ENCODE measurements at places on chromosomes 3 and 15. TPM values are rescaled to one million over a fixed set of nuclear protein-coding genes. Genes with fewer than 3 reads are reported as not detected.

The TGM5 gene
- total RNA-seq = not detected

The SRGAP3 gene
- total RNA-seq = 5.2 TPM

The NME9 gene
- total RNA-seq = not detected

The RPSA gene
- 1,163 TPM for total RNA-seq

The LRRIQ4 gene
- 0.06 TPM for total RNA-seq

The RBP2 gene
- not detected for total RNA-seq

The BCL2A1 gene
- 0.26 TPM for total RNA-seq

The MORC1 gene
- total RNA-seq = not detected

The CACNA2D3 gene
- total RNA-seq = 0.79 TPM

The ITGA11 gene
- total RNA-seq = 43.8 TPM

The TLR9 gene
- under 0.01 TPM for total RNA-seq

The MKRN2OS gene
- not detected for total RNA-seq

The EIF1B gene
- 10.8 TPM for total RNA-seq

The SUCNR1 gene
- 41.8 TPM for total RNA-seq

The TTLL13 gene
- under 0.01 TPM for total RNA-seq

The GHRL gene
- total RNA-seq = not detected

The NANOGP8 gene
- not detected for total RNA-seq

The NMB gene
- 1.8 TPM for total RNA-seq

The MYEF2 gene
- total RNA-seq = 12.4 TPM

The LDHAL6B gene
- not detected for total RNA-seq

The CLDN11 gene
- total RNA-seq = 30.1 TPM

The DPPA2 gene
- not detected for total RNA-seq

The REC114 gene
- total RNA-seq = not detected

The PRSS50 gene
- not detected for total RNA-seq

The C3orf18 gene
- total RNA-seq = 20.0 TPM

The KLHL40 gene
- total RNA-seq = not detected

The CADPS gene
- 0.40 TPM for total RNA-seq

The WDR49 gene
- 0.12 TPM for total RNA-seq

The EPHA6 gene
- total RNA-seq = 0.13 TPM

The CDCP1 gene
- 7.7 TPM for total RNA-seq

The ENTPD3 gene
- 0.31 TPM for total RNA-seq
